Left cardiac atrium (tissue), 4 donors: ENCODE measurements at places on chromosomes 16 and 17.

- no peak for DNase-seq
Observed at GRCh38 chr17:14201021-14201987, 35.4 kb downstream of the CDRT15 start.

- no peak for DNase-seq
Observed at GRCh38 chr16:69883744-69884143, 67.4 kb upstream of the CLEC18A start.

- DNase-seq = no peak
Observed at GRCh38 chr17:15039366-15039765, 225.8 kb downstream of the PMP22 start.

- no peak for DNase-seq
Observed at GRCh38 chr17:73528679-73529078, 115.6 kb downstream of the SDK2 start.

- DNase-seq = no peak
Observed at GRCh38 chr17:50939542-50939794, 73.3 kb upstream of the TOB1 start.

GRCh38 chr16:74485916-74486315 lies 64.6 kb upstream of the CLEC18B start:
- no peak for DNase-seq
